ENCODE measurements at places on chromosomes 12 and 14.
A peak's percentile ranks its signal among the peaks of the same experiment; 100 is the strongest.

DNA sequence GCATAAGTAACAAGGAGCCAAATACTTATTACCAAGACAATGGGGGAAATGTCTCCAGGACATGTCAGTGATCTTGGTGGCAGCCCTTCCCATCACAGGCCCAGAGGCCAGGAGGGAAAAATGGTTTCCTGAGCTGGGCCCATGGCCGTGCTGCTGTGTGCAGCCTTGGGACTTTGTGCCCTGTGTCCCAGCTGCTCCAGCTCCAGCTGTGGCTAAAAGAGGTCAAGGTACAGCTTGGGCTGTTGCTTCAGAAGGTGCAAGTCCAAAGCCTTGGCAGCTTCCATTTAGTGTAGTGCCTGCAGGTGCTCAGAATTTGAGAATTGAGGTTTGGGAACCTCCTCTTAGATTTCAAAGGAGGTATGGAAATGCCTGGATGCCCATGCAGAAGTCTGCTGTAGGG, 212.3 kb upstream of the DCN start:
- no peak for DNase-seq

- DNase-seq: no peak
Observed at GRCh38 chr12:27972721-27973120, at the start of gene PTHLH. PTHLH (minus strand) TSS chr12:27972733; CDS start chr12:27969494, 3,239 bp downstream.

- DNase-seq: no peak
Observed at GRCh38 chr12:115632308-115632707, 645.2 kb downstream of the MED13L start.

DNA sequence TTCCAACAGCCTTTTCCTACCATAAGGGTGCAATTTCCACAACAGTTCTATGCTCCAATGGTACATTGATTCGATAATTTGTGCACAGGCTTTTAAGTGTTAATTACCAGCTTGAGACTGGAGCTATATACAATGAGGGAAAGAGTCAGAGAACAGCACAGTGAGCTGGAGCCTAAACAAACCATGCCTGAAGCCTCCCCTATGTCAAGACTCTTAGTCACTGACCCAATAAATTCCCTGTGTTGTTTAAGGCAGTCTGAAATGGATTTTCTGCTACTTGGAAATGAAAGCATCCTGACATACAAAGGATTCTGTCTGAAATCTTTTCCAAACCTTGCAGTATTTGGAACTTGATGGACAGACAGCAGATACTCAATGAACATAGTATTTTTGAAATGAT, 149.0 kb downstream of the EFCAB11 start:
- no peak for DNase-seq

DNA sequence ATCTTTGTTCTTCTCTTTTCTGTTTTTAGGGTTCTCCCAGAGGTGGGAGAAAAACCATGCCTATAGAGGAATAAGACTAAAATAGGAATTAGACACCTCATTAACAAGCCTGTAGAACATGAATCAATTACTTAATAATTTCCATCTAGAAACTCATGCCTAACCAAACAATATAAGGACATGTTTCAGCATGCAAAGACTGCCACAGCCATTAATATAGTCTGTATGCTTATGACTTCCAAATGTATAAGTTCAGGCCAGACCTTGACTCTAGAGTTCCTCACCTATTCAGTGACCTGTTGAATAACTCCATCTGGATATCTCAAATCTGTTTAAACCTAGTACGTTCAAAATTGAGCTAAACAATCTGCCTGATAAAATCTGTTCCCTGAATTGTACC, 304.6 kb downstream of the BMP4 start:
- DNase-seq: no peak

DNA sequence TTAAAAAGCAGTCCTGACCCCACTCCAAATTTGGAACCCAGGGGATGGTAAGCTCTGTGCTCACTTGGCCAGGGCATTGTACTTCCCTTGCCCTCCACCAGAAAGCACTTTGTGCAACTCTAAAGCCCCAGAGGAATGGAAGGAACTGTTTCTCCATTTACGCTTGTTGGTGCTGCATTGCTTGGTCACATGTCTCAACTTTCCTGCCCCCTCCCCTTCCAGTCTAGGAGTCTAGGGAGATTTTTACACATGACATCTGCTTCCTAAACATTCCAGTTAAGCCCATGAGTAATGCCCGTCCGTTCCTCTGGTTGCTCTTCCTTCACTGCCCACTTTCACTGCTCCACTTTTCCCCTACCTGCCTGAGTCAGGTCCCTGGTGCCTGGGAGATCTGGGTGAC, 92.6 kb upstream of the MAP1LC3B2 start:
- DNase-seq: no peak

- no peak for DNase-seq
Observed at GRCh38 chr14:89654998-89655397, 238.0 kb upstream of the FOXN3 start.

DNA sequence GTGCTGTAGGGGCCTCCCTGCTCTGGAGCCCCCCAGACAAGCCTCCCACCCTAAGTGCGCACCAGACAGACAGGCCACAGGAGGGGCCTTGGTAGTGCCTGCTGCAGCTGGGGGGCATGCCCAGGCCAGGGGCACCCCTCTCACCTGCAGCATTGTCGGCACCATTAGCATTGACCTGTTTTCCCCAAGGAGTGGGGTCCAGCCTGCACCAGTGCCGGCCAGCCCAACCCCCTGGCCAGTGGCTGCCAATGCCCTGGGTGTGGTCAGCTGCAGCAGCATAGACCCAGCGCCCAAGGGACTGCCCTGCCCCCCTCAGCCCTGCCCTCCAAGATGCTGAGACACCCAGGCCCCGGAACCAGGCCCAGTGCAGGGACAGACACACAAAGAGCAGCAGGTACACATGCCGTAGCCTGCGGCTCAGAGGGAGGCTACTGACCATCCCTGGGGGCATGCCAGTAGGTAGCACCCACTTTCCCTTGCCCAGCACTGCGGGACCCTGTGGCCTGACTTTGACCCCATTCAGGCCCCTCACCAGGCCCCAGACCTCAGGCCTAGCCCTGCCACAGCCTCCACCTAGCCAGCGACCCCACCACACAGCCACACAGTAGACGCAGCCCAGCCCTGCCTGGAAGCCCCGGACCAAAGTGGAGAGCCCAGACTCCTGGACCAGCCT, 1.0 kb downstream of the AHNAK2 start:
- no peak for DNase-seq

DNA sequence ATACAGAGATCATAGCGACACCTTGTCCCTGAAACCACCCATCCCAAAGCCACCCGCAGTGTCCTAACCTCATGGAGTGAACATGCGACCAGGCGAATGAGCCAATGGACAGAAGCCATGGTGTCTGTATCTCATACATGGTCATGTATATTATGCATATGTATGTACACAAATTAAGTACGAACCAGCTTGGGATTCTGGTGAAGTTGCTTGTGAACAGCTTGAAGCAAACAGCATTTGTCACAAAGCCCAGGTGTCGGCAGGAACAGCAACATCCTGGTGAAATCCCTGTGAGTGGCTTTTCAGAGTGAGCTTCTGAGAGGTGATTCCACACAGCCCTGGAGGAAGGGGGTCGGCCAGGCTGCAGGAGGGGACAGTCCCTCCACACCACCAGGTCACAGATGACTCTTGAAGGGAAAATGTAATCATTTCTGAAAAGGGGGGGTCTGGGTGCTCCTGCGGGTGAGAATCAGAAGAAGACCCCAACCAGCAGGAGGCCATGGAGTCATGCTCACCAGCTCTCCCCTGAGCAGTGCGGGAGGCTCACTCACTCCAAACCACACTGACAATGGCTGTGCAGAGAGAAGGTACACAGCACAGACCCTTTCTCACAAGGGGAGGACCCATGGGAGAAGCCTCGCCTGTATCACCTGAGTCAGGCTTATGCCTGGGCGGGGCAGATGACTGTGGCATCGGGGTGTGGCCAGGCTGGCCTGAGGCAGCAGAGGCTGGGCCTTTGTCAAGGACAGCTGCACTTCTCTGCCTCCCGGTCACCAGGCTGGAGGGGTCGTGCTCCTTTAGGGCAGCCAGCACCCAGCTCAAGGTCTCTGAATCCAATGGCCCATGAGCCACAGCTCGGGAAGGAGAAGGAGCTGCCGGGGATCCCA, 14.3 kb downstream of the CHGA start:
- no peak for DNase-seq

GRCh38 chr12:1917172-1918070, 1.0 kb downstream of the CACNA2D4 start:
- peak; percentile 60 for DNase-seq

- DNase-seq: no peak
Observed at GRCh38 chr12:2343681-2344080, 290.9 kb downstream of the CACNA1C start.

DNA sequence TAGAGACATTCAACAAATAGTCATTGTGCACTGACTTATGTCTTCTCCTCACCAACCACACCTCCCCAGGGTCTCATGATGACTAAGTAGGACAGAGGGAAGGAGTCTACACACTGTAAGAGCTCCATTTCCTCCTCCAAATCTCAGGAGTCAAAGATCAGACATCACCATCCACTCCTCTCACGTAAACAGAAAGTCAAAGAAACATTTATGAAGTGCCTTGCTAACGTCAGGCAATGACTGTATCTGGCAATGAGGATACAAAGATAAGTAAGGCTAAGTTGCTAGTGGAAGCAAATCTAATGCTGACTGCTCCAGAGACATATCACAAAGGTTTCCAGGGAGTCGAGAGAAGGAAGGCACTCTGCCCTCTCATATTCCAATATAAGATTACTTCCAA, 88.9 kb downstream of the SLC2A13 start:
- DNase-seq: no peak

DNA sequence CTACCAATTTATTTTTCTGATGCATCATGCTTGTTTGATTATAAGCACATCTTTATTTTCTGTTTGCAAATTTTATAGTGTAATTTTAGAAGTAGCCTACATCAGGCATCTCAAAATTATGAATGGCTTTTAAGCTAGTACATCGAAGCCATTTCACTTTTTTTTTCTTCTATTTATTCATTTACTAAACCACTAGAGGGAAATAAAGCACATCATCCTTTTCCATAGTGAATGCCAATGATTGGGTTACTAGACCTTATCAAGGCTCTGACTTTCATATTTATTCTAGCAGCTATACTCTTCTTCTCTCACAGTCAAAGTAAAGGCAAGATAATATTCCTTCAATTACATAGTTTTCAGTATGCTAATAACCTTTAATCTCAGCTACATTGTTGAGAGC, 736.4 kb upstream of the LRFN5 start:
- DNase-seq: no peak

GRCh38 chr14:60509438-60510253, 700 bp downstream of the SIX6 start:
- DNase-seq: no peak

- no peak for DNase-seq
Observed at GRCh38 chr12:51536159-51536558, 54.9 kb upstream of the SCN8A start.

- no peak for DNase-seq
Observed at GRCh38 chr12:123912415-123913380, 59.9 kb downstream of the CCDC92 start.

GRCh38 chr14:44180975-44181374, 326.1 kb downstream of the FSCB start:
- no peak for DNase-seq

DNA sequence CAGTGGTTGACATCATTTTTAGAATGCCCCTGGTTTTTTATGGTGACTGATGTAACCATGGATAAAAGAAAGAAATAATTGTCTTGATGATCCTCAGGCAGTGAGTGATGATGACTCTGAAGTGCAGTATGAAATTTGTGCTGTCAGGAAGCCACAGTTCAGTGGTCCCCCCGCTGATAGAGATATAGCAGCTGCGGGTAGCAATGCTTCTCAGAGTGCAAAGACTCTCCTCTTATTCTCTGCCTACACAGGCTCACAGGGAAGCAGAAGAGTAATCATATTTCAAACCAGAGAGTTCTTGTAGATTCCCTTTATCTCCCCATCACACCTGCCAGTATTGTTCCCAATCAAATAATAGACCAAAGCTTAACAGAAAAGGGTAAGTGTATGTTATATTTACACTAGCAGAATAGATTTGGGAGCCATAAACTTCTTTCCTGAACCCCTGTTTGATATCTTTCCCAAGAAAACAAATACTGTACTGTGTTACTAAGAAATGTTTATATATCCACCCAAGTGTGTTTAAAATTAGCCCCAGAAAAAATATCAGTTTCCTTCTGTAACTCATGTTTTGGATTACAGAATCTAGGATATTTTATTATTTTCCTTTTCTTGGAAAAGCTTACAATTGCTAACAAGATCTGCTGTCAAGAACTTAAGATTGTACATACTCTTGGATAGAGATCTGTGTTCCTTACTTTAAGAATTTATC, 1817.4 kb upstream of the FLRT2 start:
- DNase-seq: no peak

- DNase-seq: peak; percentile 56
Observed at GRCh38 chr14:75222208-75222701, 45.8 kb upstream of the TMED10 start.

DNA sequence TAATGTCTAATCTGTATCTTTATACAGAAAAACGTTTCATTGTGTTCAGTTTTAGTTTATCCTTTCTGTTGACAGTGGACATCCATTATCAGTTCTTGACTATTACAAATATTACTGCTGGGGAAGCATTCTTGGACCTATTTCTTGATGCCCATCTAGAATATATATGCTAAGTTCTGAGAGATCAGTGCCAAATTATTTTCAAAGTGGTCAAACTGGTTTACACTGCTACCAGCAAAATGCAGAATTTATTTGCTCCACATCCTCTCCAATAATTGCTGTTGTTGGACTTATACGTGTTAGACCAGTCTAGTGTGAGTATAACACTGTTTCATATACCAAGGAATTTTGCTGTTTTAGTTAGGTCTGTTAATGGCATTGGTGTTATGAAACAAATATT, 85.5 kb upstream of the TRAF3 start:
- no peak for DNase-seq

DNA sequence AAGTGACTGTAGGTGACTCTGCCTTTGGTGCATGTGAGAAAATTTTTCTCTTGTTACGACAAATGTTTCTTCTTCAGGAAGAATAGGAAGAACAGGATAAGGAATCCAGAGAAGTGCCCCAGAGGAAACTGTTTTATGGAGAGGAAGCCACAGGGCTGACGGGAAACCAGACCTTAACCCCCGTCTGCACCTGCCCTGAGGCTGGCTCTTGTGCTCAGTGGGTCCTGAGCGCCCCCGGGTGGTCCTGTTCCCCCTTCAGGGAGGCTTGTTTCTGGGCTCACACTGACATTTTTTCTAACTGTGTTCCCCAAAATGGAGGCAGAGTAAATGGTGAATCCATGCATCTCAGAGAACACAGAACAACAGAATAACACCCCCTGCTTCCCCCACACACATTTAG, 691.8 kb downstream of the TMEM121 start:
- DNase-seq: no peak

DNA sequence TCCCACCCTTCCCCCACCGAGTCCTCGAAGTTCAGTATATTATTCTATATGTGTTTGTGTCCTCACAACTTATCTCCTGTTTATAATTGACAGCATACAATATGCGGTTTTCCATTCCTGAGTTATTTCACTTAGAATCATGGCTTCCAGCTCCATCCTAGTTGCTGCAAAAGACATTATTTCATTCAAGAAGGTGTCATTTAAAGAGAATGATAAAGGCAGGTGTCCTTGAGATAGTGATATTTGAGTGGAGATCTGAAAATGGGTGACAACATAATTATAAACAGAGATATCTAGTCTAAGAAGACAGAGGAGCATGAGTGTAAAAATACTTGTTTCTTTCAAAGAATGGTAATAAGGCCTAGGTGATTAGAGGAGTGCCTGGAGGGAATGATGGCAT, 876.8 kb downstream of the SLC6A15 start:
- no peak for DNase-seq

All from pons (tissue), 1 donor.